ENCODE measurements at places on chromosomes 3 and 15.
A peak's percentile ranks its signal among the peaks of the same experiment; 100 is the strongest.

DNA sequence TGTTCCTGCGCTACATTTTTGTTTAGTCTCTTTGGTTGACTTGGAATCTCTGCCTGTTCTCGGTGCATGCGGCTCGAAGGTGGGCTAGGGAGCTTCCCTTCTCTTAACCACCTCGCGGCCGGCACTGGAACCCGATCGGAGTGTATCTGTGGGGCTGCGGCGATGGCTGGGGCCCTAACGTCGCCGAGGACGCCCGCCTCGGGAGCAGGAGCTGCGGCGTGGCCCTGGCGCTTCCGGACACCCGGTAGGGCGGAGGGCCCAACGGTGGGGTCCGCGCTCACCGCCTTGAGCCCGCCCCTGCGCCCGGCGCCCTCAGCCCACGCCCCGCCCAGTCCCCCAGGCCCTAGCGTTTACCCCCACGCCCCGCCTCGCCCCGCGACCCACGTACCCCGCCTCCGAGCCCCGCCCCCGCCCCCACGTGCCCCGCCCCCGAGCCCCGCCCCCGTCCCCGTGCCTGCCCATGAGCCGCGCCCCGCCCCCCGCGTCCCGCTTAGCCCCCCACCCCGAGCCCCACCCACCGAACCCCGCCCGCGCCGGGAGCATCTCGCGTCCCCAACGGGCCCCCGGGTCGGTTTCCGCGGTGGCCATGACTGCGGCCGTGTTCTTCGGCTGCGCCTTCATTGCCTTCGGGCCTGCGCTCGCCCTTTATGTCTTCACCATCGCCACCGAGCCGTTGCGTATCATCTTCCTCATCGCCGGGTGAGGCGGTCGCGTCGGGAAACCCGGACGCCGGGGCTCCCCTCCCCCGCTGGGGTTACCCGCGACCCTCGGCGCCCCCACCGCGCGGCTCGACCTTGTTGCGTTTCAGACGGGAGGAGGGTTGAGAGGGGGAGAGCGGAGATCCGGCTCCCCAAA, at the start of gene APH1B:
Gene APH1B (plus strand): TSS at position 568 of the 855 bp plus-strand sequence. CDS start 19 bp downstream, at position 587.
- DNase-seq = no peak

- no peak for DNase-seq
These were observed 33.3 kb downstream of the ZMAT3 start for GRCh38 chr3:179038216-179038898.

- DNase-seq = no peak
These were observed 98.7 kb downstream of the KCNMB2 start for GRCh38 chr3:178634975-178635374.

- DNase-seq = no peak
These were observed 234.2 kb downstream of the WNT5A start for GRCh38 chr3:55252921-55253320.

DNA sequence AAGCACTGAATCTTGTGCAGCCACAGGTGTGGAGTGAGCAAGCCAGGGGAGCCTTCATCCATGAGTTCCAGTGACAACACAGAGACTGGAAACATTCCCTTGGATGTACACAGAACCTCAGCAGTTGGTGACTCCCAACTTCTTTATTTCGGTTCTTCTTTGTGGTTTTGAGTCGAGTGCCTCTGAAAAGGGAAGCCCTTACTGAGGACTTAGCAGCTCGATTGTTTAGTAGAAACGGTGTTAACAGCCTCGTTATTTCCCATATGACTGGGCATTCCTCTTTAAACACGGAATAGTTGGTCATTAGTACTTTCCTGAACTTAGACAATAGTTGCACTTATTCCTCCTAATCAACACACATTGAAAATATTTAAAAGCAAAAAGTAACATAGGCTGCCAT, 7.7 kb downstream of the SLCO3A1 start:
- DNase-seq = no peak

DNA sequence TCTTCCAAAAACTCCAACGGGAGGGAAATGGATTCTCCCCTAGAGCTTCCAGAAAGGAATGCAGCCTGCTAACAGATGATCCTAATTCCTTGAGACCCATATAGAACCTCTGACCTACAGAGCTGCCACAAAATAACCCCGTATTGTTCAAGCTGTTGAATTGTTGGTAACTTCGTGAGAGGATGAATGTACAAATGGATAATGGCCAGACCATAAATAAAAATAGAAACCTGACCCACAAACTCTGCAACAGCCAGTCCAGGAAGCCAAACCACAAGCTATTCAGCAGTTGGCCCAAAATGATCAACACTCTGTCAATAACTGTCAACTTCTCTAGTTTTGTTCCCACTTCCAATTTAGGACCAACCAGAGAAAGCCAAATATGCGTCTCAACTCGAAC, 414.0 kb upstream of the ZNF717 start:
- no peak for DNase-seq

DNA sequence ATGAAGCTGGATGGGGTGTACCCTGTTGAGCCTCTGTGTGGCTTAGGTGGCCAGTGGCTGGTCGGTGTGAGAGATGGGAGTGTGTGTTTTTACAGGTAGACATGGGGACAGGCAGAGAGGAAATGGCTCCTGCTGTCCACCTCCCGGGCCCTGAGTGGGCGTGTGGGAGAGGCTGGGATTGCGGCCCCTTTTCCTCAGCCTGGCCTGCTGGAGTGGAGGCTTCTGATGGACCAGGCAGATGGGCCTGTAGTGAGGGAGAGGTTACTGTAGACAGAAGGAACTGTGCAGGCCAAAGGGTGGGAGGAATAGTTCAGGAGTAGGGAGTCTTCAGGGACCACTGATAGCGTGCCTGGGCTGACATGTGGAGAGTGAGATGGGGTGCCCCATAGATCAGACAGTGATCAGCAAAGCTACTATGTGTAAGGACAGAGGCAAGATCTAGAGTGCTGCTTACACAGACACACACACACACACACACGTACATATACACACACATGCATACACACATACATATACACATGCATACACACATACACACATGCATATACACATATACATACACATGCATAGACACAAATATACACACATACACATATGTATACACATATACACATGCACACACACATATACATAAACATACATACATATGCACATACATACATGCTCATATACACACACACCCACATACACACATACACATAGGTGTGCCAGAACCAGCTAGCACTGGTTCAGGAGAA, 26.4 kb downstream of the ACAA1 start:
- no peak for DNase-seq

GRCh38 chr15:91126080-91126479, 26.0 kb downstream of the SV2B start:
- no peak for DNase-seq

DNA sequence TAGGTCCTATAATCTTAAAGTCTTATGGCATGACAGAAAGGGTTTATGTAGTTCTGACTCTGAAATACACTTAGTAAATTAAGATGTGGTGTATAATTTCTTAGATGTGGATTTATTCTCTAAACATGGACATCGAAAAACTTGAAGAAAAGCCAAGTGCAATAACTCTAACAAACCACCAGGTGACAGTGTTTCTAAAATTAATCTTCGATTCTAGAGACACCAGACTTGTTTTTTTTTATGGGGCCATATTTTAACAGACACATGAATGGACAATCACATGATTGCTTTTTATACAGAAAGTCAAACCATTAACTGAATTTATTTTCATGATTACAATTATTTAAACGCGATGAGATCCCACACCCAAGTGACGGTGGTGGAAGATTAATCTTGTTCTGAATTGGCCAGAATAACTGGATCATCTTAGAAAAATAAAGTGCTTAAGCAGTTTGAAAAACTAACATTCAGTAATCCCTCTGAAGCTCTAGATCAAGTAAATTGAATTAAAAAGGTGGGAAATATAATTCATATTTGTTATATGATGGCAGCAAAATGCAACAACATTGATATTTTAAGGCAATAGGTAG, 305.1 kb downstream of the LSAMP start:
- DNase-seq = no peak

GRCh38 chr15:33099213-33099612, 95.3 kb downstream of the FMN1 start:
- DNase-seq = no peak

DNA sequence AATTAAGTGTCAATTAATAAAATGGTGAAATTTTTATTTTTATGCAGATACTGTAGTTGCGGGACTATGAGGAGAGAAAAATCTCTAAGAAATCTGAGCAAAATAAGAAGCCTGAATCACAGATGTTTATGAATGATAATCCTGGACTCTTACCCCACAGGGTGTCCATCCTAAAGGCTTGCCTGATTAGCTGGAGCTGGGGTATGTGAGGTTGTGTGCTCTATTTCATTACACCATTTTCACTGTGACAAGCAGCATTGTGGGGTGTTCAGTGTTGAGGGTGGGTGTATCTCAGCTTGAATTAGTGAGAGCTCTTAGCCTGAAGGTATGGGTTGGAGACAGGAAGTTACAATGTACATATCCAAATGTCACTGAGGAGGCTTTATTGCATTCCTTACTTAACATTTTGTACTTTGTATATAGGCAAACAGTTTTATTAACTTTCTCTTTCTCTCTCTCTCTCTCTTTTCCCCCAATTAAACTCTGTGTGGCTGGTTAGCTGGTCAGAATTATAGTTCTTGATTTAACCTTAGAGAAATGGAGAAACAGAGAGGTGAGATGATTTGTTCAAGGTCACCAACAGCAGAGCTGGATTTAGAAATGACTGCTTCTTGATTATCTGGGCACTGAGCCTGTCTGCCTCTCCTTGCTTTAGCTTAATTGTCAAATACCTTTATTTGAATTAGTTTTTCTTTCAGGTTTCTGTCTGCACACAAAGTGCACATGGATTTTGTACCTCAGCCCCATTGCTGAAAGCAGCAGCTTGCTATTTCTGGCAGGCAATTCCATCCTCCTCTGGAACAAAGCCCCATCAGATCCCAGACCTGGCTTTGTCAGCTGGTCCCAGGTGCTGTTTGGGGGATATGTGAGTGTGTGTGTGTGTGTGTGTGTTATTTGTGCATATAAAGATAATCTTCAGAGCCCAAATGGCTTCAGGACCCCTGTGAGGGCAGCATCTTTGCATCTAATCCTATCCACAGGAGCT, 35.8 kb downstream of the GJD2 start:
- DNase-seq = no peak

- DNase-seq = no peak
These were observed 46.3 kb upstream of the GCNT3 start for GRCh38 chr15:59565299-59565698.

DNA sequence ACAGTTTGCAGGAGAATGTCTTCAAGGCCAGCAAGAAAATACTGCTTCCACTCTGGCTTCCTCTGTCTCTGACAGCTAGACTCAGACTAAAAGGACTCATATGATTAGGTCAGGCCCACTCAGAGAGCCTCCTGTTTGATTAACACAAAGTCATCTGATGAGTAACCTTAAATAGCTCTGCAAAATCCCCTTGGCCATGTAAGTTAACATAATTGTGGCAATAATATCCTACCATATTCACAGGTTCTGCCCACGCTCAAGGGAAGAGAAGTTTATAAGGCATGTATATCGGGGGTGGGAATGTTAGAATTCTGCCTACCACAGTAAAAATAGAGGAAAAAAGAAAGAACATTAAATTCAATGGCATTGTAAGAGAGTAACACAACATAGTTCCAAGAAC, 20.6 kb upstream of the HHATL start:
- no peak for DNase-seq

DNA sequence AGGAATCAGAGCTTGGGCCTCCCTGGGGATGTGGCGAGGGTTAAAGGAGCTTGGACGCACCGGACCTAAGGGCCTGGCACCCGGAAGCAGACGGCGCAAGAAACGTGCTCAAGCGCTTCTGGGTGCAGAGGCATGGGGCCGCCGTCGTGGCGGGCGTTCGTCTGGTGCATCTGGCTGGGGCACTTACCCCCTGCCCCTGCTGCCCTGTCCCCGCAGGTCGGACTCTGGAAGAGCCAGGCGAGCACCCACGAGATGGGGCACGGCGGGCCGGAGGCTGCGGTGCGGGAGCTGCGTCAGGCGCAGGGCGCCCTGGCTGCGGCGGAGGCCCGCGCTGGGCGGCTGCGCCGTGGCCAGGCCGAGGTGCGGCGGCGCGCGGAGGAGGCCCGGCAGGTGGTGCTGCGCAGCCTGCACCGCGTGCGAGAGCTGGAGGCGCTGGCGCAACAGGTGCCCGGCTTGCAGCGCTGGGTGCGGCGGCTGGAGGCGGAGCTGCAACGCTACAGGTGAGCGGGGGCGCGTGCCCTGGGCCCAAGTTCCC, 2.5 kb downstream of the EFCC1 start:
- DNase-seq = no peak

GRCh38 chr3:11185564-11186317, 31.4 kb downstream of the HRH1 start:
- peak; percentile 82 for DNase-seq

GRCh38 chr15:36622197-36622795, 42.9 kb downstream of the CDIN1 start:
- DNase-seq = no peak

GRCh38 chr15:86101818-86102217, 22.1 kb downstream of the AGBL1 start:
- no peak for DNase-seq

DNA sequence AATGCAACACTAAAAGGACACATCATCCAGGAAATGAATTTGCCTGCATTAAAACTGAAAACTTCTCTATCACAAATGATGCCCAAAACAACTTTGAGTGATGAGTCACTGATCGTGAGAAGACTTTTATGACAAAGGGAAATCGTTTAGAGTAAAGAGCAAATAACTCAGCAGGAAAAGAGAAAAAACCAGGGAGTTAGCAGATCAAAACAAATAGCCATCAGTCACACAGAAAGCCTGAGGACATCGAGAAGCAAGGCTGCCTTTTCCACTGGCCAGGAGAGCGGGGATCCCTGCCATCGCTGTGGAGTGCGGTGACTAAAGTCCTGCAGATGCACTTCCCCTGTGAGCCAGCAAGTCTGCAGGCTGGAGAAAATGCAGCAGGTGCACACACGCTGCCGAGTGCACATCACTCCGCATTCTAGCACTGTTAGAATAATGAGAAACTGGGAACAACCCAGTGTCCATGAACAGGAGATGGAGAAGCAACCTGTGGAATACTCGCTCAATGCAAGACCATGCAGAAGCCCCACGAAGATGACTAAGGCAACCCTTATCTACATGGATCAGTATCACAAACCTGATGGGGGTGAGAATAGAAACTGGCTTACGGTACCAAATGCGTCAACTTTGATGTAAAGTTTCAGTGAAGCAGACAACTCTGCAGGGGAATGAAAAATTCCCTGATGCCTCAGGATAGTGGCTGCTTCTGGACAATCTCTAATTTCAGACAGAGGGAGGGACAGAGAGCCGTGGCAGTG, 86.4 kb downstream of the NSMCE3 start:
- no peak for DNase-seq

DNA sequence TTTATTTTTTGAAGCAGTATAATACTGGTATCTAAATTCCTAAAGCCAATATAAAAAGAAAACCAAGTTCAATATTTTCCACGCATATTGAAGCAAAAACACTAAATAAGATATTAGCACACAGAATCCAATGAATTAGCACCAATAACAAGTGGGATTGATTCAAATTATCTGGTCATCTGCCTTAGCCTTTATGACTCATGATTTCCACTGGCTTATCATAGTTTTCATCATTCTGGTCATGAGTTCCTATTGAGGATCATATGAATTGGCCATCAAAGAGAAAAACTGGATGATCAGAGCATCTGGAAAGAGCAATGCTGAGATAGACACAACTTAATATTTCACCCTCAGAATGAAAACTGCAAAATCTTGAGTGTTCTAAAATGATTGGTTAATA, 809.9 kb downstream of the MCTP2 start:
- no peak for DNase-seq
